HS-27A (cell line): ENCODE measurements at places on chromosomes 1 and 21.

DNA sequence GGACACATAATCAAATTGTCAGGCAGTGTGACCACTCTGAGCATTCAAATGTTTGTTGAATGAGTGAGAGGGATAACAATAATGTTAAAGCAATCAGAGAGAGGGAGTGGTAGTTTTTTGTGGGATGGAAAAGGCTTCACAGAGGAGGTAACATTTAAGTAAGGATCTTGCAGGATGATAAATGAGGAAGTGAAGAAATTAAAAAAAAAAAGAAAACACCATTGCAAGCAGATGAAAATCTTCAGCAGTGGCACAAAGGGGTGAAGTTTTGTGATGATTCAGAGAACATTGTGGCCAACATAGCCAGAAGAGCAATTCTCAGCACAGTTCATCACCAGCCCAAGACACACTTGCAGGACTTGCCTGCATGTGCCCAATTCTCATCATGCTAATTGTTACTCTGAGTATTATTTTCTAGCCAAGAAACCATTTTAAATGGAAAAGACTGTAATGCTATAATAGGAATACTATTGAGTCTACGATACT lies 35.0 kb downstream of the OVGP1 start:
- DNase-seq: no peak

GRCh38 chr1:26833432-26834405 lies 7.2 kb downstream of the ZDHHC18 start:
- DNase-seq: no peak

DNA sequence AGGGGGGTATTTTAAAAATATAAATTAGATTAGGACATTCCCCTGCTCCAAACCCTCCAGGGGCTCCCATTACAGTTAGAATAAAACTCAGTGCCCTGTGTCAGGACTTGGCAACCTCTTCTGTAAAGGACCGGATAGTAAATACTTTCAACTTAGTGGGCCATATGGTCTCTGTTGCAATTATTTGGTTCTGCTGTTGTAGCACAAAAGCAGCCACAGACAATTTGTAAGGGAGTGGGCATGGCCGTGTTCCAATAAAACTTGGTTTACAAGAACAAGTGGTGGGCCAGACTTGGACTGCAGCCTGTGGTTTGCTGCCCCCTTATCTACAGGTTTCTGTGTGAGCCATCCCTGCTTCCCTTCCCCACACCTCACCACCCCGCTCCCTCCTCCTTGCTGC lies 92.0 kb downstream of the ACTL8 start:
- no peak for DNase-seq

DNA sequence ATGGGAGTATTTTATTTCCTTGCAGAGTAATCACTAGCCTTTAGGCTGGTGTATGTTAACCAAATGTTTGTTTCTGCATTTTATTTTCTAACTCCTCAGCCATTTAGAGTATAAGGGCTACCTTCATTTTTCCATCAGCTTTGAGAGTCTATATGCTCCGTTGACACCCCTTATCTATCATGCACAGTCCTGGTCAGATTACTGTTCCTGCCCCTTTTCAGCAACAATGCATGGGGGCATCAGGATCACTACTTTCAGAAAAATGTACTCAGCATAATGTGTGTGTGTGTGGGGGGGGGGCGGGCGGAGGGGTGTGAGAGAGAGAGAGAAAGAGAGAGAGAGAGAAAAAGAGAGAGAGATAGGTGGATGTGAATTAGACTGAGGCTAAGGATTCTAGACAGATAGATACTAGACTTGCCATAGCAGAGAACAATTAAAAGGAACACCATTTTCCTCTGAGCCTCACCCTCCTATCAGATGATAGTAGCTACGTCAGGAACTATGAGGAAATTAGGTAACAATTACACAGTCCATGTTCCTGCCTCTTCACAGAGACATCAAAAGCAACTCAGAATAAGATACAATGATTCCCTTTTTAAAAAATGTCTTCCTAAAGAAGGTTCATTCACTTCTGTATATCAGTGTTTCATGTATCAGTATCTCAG lies 40.8 kb downstream of the FCER1A start:
- no peak for DNase-seq

GRCh38 chr1:30253361-30253760 lies 470.0 kb downstream of the MATN1 start:
- no peak for DNase-seq

DNA sequence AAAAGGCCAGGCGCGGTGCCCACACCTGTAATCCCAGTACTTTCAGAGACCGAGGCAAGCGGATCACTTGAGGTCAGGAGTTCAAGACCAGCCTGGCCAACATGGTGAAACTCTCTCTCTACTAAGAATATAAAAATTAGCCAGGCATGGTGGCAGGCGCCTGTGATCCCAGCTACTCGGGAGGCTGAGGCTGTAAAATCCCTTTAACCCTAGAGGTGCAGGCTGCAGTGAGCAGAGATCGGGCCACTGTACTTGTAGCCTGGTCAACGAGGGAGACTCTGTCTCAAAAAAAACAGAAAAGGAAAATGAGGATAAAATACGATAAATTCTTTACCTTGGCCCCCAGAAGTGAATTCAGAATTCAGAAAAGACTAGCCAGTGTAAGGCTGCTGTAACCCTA lies 1.6 kb downstream of the TMEM50B start:
- no peak for DNase-seq

DNA sequence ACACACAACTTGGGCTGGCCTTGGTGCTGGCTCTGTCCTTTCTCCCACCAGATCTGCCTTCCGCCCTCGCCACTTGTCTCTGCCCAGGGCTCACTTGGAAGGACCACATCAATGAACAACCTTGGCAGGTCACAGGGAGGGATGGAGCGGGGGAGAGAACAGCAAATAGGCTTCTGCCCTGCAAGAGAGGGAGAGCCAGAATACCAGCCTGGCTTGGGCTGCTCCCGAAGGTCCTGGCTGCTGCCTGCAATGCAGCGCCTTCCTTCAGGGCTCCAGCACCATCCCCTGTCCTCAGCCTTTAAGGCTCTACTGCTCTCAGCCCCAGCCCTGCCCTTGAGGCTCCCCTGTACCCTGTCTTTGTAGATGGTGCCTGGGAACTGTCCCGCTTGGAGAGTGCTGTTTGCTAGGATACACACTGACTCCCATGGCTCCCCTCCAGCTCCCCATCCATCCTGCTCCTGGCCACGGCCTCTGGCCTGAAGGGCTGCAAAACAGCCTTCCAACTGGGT lies 43.8 kb downstream of the HIVEP3 start:
- no peak for DNase-seq

DNA sequence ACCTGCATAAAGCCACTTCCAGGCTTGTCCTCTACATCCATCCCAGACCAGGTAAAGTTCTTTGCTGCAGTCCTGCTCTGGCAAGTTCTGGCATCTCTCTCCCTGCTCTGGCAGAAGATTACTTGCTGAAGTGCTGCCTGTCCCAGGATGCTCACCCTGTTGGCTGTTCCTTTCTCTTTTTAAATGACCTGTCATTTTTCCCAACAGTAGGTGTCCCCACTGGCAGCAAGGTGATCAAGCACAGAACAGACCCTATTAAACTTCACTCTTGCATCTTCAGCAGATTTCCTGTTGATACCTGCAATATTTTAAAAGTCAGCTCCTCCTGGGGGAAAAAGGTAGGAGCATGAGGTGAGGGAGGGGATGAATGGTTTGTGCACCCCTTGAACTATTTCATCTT lies 332.6 kb downstream of the PBX1 start:
- DNase-seq: no peak

GRCh38 chr21:31520561-31521098 lies 138.9 kb upstream of the SOD1 start:
- no peak for DNase-seq

DNA sequence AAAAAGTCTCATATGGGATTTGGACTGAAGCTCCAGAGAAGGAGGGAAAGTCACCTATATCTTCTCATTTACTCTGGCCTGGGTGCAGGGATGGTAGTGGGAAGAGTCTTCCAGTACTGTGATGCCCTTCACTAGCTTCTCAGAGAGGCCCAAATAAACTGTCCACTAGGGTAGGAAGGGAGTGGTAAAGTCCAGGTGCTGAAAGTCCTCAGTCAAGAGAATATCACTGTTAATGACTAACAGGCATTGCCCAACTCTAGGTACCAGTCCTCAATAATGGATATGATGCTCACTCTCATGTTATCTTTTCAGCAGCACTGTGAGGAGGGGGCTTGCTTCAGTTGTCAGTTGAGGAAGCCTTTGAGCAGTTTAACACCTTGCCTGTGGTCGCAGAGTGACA lies 64.0 kb downstream of the LHX8 start:
- DNase-seq: no peak

- DNase-seq: no peak
These were observed 30.7 kb upstream of the IL20 start for GRCh38 chr1:206834711-206835110.

DNA sequence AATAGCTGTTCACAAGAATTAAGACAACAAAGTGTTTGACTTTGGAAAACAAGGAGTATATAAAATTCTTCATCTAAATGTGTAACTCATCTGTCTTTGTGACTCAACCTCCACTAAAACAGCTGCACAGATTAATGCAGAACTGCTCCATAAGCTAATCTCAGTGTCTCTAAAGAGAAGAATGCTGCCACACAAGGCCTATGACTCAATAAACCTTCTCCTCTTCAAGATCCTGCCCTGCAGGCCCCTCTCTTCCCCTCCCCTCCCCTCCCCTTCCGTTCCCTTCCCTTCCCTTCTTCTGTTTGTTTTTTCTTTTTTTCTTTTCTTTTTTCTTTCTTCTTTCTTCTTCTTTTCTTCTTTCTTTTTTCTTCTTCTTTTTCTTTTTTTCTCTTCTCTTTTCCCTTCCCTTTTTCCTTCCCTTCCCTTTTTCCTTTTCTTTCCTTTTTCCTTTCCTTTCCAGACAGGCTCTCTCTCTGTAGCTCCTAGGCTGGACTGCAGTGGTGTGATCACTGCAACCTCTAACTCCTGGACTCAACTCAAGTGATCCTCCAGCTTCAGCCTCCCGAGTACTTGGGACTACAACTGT lies 1052.8 kb downstream of the BRINP3 start:
- DNase-seq: no peak

- DNase-seq: no peak
These were observed 2.0 kb downstream of the HES3 start for GRCh38 chr1:6245869-6246496.

GRCh38 chr1:60088620-60089155 lies 15.1 kb upstream of the C1orf87 start:
- no peak for DNase-seq

DNA sequence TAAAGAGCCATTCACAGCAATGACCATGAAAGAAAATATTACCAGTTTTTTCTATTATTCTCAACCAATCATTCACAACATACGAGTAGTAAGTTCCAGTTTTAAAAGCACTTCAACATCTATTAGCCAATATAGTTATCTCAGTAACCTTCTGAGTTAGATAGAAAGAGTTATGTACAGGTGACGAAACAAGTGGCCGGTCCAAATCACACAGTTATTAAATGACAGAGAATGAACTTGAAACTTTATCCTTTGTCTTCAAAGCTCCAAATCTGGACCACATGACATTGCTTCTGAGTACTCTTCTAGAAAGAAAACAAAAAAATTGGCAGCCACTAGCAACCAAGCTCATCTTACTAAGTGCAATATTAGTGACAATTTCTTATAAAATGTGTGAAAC lies 393.8 kb downstream of the OMA1 start:
- no peak for DNase-seq

DNA sequence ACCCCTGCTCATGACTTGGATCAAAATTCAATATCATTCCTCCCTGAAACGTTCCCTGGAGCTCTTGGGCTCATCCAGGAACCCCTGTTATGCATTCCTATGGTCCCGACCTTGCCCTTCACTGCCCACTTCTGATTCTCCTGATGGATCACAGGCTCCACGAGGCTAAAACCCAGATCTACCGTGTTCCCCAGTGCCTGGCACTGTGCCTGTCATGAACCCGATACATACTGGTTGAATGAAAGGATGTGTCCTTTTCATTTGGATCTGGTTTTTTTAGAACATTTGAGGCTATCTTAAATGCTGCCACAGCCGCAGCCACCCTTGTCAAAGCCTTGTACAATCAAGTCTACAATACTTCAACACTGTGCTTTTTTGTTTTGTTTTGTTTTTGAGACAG lies 22.2 kb upstream of the OPRD1 start:
- DNase-seq: no peak

DNA sequence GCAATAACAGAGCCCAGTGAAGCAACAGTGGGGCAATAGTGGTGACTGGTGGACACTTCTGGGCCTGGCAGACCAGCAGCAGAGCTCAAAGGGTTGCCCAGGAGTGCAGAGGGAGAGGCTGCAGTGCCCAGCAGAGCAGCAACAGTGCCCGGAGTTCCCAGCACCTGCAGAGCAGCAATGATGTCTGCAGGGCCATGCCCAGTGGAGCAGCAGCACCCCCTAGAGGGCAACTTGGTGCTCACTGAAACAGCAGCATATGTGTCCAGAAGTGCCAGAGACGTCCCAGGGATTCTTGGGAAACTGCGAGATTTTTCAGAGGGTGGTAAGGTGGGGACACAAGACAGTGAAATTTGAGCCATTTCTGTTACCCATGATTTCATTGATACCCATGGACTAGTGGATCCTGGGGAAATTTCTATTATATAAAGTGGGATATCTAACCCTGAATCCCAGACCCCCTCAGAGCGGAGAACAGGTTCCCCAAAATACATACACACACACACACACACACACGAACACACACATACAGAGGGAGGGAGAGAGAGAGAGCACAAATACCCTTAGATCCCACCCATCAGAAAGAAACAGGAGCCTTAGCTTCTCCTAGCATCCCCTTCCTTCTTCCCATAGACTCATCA lies 156.9 kb upstream of the GJB5 start:
- peak; percentile 2 for DNase-seq

DNA sequence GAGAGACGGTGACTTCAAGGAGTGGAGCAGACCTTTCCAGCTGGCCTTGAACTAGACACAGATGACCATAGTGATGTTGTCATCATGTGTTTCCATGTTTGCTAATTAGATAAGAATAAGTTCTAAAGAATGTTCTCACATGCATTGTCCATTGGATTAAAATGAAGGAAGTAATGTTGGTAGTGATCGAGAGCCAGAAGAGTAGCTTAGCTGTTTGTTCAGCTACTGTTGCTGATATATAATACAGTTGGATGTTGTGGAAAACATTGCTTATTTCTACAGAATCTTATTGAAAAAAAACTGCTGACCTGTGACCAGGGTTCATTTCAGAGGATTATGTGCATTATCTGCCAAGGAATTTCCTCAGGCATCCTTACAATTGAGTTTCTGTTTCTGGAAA lies 249.1 kb upstream of the POGK start:
- DNase-seq: no peak

DNA sequence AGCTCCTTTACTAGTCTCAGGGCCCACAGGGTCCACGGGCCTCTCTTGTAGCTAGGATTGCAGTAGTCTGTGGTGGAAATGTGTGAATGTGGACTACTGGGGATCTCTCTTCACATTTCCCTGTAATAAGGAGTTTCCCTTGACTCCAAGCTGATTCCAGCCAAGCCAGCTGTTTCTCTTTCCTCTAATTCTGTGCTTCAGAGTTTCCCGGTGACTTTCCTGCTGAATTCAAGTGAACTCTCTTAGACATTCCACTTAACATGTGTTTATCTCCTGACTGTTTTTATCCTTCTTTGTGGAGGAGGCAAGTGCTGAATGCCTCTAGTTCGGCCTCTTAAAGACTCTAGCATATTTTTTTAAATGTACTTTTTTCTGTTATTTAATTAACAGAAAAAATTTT lies 354.0 kb upstream of the RGS18 start:
- no peak for DNase-seq

- DNase-seq: no peak
These were observed 15.7 kb downstream of the BTBD8 start for GRCh38 chr1:92095874-92096273.

- DNase-seq: no peak
These were observed 5.2 kb downstream of the DMRTA2 start for GRCh38 chr1:50417946-50418599.
